ENCODE measurements at places on chromosomes 4 and X.

DNA sequence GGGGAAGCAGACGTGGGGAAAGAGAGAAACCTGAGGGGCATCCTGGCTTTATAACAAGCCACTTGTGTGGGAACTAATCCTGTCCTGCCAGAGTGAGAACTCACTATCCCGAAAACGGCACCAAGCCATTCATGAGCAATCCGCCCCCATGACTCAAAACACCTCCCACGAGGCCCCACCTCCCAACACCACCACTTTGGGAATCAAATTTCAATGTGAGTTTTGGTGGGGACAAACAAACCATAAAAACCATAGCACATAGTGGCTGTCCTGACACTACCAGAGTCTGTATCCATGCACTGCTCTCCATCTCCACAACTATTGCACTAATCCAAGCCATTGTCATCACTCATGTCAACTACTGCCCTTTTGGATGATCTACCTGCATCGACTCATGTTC is 28.5 kb upstream of the SEPTIN6 start:
- no peak for DNase-seq

DNA sequence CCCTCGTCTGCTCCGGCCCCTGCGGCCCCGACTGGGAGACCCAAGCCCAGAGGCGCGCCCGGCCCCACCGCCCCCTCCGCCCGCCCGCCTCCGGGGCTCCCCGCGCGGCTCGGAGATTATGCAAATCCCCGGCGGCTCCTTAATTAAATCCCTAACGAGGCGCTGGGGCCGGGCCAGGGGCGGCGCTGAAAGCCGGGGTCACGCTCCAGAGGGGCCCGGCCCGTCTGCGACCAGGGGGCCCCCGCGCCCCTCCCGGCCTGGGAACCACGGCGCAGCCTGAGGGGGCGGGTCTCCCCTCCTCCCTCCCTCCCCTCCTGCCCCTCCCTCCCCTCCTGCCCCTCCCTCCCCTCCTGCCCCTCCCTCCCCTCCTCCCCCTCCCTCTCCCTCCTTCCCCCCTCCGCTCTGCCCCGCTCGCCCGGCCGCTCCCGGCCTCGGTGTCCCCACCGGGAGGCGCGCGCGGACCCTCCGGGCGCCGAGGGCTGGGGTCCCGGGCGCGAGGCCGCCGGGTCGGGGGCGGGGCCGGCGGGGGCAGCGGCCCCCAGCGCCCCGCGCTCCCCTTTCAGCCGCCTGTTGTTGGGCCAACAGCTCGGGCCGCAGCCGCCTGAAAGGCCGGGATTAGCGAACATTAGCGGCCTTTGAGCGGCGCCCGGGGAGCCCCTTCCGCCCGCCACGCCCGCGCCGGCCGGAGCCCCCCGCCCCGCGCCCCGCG is 25.9 kb upstream of the FGFR3 start:
- DNase-seq = no peak

DNA sequence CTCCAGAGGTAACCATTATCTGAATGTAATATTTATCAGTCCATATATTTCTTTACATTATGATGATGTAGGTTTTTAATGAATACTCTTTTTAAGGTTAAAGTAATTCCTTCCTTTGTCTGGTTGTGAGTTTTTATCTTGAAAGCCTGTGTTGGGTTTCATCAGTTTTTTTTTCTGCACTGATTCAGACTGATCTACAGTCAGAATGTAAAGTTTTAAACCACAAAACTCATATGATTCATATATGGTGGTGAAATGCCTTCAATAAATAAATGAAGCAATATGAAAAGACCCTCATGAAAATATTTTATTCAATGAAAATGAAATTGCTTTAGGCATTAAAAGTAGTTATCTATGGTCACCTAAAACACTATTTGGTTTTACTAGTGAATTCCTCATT is 47.1 kb downstream of the SORBS2 start:
- DNase-seq = no peak

DNA sequence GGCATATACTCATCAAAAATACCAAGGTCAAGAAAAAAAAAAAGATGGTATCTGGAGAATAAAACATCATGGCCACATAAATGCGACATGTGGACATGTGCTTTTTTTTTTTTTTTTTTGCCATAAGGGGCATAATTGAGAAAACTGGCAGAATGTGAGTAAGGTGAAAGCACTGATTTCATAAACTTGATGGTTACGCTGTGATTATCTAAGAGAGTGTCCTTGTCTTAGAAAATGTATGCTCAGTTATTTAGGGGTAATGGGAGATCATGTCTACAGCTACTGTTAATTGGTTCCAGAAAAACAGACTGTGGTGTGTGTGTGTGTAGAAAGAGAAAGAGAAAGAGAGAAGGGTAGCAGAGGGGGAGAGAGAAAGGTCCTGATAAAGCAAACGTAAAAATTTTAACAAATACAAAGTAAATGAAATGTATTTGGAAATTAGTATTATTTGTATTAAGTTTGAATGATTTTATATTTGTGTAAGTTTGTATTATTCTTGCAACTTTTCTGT is 8.1 kb downstream of the DNAJB14 start:
- DNase-seq = no peak

- no peak for DNase-seq
Observed at GRCh38 chrX:421646-422391, 35.1 kb upstream of the PPP2R3B start.

DNA sequence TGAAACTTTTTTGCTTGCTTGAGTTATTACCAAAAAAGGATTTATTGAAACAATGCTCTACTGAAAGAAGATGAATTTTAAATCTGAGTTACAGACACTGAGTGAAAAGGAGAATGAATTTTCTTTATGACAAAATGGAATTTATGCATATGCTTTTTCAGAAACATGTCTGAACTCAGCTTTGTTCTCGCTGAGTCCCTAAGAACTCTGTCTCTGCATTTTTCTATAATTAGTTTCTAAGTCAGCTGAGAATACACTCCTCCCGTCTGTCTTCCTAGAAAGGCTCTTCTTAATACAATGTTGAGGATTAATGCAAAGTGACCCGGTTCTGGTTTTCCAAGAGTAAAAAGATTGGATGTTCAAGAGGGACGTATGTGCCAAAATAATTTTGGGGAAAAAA is 463.5 kb downstream of the NKX6-1 start:
- DNase-seq = no peak
